Metanephros (tissue), 2 donors: ENCODE measurements at places on chromosomes 2 and 18. TPM values are rescaled to one million over a fixed set of nuclear protein-coding genes. Genes with fewer than 3 reads are reported as not detected.

Gene RPRM
- 5.3 TPM for total RNA-seq

Gene COL5A2
- total RNA-seq: 147 TPM

Gene CMPK2
- total RNA-seq: 7.6 TPM

Gene DLX2
- total RNA-seq: not detected

Gene WNT10A
- 2.0 TPM for total RNA-seq

Gene TMEFF2
- 7.0 TPM for total RNA-seq

Gene ANKRD23
- 12.5 TPM for total RNA-seq

Gene TCF7L1
- 14.1 TPM for total RNA-seq

Gene HOXD13
- total RNA-seq: 0.06 TPM

Gene ATP6V1B1
- 73.2 TPM for total RNA-seq

Gene TRIP12
- total RNA-seq: 211 TPM

Gene UGT1A3
- not detected for total RNA-seq

Gene PFN4
- 2.6 TPM for total RNA-seq

Gene SERPINB13
- total RNA-seq: not detected

Gene GLI2
- total RNA-seq: 18.7 TPM

Gene MEP1B
- total RNA-seq: not detected

Gene TNFAIP6
- total RNA-seq: 2.9 TPM

Gene TUBA4B
- not detected for total RNA-seq

Gene WDR33
- 51.6 TPM for total RNA-seq

Gene CHRNG
- 9.5 TPM for total RNA-seq

Gene SERPINB10
- 1.2 TPM for total RNA-seq

Gene PLEK
- 7.6 TPM for total RNA-seq

Gene DSC2
- total RNA-seq: 19.8 TPM

Gene RESP18
- not detected for total RNA-seq
